ENCODE measurements at places on chromosomes 4 and X. TPM values are rescaled to one million over a fixed set of nuclear protein-coding genes. Genes with fewer than 3 reads are reported as not detected.

Gene CTAG1B
- total RNA-seq: not detected

Gene SLC6A8
- 4.0 TPM for total RNA-seq

Gene STATH
- not detected for total RNA-seq

Gene TCEAL7
- 10.6 TPM for total RNA-seq

Gene GDPD2
- total RNA-seq: 0.11 TPM

Gene PAGE2
- total RNA-seq: not detected

Gene PUDP
- total RNA-seq: 15.8 TPM

Gene ARAP2
- 43.6 TPM for total RNA-seq

Gene CLDN22
- not detected for total RNA-seq

Gene RTL9
- total RNA-seq: under 0.01 TPM

Gene CYTL1
- total RNA-seq: not detected

Gene MAGEE1
- 3.1 TPM for total RNA-seq

Gene ZNF630
- total RNA-seq: 5.5 TPM

Gene FOXR2
- total RNA-seq: not detected

Gene NAP1L2
- total RNA-seq: not detected

Gene ABLIM2
- under 0.01 TPM for total RNA-seq

Gene CENPVL2
- not detected for total RNA-seq

Gene RHOXF1
- total RNA-seq: not detected

Gene FGA
- not detected for total RNA-seq

Gene CNGA1
- 0.11 TPM for total RNA-seq

Gene GAB3
- total RNA-seq: 0.11 TPM

Gene VCX
- not detected for total RNA-seq

Gene CXCR3
- 0.11 TPM for total RNA-seq

Gene ENOX2
- 5.1 TPM for total RNA-seq

Gene TFDP3
- not detected for total RNA-seq

Gene ZCCHC18
- not detected for total RNA-seq

Gene UGT2A3
- not detected for total RNA-seq

Gene MAGEC1
- not detected for total RNA-seq

Gene ENAM
- not detected for total RNA-seq

Gene UGT2B11
- total RNA-seq: not detected

Gene NEXMIF
- under 0.01 TPM for total RNA-seq

Gene RNF150
- total RNA-seq: 0.43 TPM

Gene BEND4
- not detected for total RNA-seq

Gene SEC31A
- total RNA-seq: 386 TPM

Gene IRS4
- not detected for total RNA-seq

Gene CT45A5
- total RNA-seq: not detected

Data from placental epithelial cell (primary cell).